ENCODE measurements at places on chromosomes 7 and 10.

DNA sequence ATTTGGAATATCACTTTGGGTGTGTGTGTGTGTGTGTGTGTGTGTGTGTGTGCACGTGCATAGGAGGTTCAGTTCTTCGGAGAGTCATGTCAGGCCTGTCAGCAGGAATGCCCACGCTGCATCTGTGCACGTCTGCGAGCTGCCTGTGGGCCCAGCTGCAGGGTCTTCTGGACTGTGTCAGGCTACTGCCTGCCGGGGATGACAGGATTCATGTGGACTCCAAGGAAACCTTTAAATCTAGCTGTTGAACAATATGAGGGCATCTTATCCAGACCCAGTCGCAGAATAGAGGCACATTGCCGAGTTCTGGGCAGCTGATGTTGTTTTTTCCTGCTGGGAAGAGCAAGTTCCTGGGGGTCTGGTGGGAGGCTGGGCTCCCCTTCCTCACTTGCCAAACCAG lies 19.0 kb downstream of the AQP1 start:
- DNase-seq = no peak

- DNase-seq = no peak
Measured at GRCh38 chr10:6748029-6748428, 168.0 kb upstream of the PRKCQ start.

GRCh38 chr7:41574377-41574776 lies 128.5 kb downstream of the INHBA start:
- no peak for DNase-seq

- no peak for DNase-seq
Measured at GRCh38 chr7:156515911-156516790, 124.4 kb upstream of the RNF32 start.

DNA sequence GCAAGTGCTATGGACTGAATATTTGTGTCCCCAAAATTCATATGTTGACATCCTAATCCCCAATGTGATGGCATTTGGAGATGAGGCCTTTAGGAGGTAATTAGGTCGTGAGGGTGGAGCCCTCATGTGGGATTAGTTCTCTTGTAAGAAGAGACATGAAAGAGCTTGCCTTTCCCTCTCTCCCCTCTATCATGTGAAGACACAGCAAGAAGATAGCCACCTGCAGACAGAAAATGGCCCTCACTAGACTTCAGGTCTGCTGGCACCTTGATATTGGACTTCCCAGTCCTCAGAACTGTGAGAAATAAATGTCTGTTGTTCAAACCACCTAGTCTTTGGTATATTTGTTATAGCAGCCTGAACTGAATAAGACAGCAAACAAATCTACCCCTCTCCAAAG lies 75.1 kb upstream of the TBX20 start:
- DNase-seq = no peak

DNA sequence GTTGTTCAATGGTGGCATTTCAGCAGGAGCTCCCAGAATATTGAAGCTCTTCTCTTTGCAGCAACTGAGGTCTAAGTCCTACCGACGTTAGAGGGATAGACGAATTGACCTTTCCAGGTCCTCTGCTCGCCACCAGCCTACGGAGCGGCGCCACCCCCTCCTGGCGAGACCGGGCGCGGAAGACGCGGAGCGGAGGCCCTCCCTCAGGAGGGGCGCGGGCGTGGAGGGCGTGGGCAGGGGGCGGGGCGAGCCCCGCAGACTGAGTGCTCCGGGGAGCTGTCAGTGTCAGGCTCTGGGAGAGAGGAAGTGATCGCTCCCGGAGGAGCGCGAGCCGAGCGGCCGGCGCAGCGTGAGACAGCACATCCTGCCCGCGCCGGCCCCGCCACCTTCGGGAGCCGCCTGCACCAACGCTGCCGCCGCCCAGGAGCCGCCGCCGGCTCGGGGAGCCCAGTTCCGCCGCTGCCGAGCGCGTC lies at the start of gene DYNC1I1:
TSS of gene DYNC1I1 (plus strand) at position 257 of the 473 bp plus-strand sequence. CDS start 32,176 bp downstream, outside the sequence.
- no peak for DNase-seq

- DNase-seq = no peak
Measured at GRCh38 chr10:47317251-47317650, 5.0 kb upstream of the GDF2 start.

- no peak for DNase-seq
Measured at GRCh38 chr10:10438335-10439100, 579.2 kb upstream of the CELF2 start.

GRCh38 chr7:1885465-1886226 lies 215.6 kb downstream of the ELFN1 start:
- DNase-seq = no peak

DNA sequence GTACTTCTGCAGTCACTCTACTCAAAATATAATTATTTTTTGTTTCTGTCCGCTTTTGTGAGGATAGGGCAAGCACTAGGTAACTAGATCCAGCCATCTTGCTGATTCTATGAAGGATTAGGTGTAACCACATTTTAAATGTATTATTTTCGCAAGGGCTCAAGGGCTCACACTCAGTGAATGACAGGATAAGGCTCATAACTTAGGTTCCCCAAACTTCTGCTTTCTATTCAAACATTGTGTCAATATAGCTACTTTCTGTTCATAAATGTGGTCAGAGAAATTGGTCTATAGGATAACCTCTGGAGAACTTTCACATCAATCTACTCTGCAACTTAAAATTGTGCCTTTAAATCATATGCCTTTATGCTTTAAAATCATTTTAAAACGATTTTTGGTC lies 1141.2 kb downstream of the SORCS1 start:
- DNase-seq = no peak

- DNase-seq = no peak
Measured at GRCh38 chr10:132667342-132668047, 118.5 kb downstream of the NKX6-2 start.

DNA sequence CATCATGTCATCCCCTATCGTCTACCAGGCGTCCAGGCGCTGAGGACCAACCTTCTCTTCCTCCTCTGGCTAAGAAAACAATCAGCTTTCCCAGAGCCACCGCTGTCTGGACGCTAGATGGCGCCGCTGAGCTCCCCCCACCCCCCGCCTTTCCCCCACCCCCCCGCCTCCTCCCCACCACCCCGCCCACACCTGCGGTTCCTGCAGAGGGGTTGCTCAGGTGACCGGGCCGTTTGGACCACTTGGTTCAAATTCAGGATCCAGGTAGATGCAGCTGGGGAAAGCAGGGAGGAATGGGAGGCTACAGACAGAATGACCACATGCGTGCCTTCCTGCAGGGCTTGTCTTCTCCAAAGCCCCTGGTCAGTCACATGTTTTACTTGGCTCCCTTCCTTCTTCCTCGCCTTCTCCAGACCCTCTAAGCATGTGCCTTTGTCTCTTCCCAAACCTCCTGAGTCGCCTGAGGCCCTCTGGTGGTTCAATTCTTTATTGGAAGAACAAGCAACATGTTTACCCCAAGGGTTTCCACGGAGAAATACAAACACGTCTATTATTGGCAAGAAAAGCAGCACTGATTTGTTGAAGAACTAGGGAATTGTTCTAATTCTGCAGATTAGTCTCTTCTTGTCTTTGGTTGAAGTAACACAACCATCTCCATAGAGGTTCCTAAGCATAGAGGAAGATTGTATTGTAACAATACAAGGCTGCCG lies 24.7 kb downstream of the AOC1 start:
- peak; percentile 27 for DNase-seq

GRCh38 chr10:70052462-70053217 lies at the start of gene MACROH2A2:
TSS of gene MACROH2A2 (plus strand) at chr10:70052846. CDS start at chr10:70075659, 22,813 bp downstream.
- DNase-seq = no peak

DNA sequence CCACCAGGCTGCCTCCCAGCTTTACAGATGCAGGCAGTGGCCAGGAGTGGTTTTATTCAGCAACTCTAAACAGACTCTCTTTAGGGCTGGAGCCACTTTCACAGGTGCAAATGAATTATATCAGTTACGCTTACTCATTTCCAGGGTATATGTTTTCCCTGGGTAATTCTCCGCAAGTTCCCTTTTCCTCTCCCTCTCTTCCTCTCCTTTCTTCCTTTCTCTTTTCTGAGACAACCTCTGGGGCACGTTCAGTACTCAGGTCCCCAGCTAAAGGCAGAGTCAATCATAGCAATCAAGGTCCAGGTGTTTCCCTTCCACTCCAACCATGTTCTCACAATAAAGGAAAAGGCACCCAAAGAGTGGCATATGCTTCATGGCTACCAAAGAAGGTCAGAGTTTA lies 41.3 kb downstream of the PDLIM1 start:
- DNase-seq = no peak

- DNase-seq = no peak
Measured at GRCh38 chr7:123070702-123071286, 75.3 kb upstream of the TAS2R16 start.

- no peak for DNase-seq
Measured at GRCh38 chr10:119205894-119206602, 1.3 kb upstream of the GRK5 start.

- peak; percentile 62 for DNase-seq
Measured at GRCh38 chr10:119652361-119652730, 1.2 kb downstream of the BAG3 start.

DNA sequence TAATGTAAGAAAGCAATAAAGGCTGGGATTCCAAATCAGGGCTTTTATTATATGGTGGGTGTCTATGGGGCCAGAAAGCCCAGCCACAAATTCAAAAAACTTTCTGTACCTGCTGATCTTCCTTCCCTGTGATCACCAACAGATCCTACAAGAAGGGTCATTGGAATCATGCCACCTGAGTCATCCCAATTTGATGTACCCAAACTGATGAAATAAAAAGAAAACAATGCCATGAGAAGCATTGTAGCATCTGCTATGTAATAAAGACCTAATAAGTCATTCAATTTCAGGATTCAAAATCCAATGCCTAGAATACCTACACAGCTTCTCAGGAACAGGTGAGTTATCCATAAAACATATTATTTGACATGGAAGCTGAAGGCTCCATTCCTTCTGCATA lies 228.8 kb downstream of the DKK1 start:
- no peak for DNase-seq

DNA sequence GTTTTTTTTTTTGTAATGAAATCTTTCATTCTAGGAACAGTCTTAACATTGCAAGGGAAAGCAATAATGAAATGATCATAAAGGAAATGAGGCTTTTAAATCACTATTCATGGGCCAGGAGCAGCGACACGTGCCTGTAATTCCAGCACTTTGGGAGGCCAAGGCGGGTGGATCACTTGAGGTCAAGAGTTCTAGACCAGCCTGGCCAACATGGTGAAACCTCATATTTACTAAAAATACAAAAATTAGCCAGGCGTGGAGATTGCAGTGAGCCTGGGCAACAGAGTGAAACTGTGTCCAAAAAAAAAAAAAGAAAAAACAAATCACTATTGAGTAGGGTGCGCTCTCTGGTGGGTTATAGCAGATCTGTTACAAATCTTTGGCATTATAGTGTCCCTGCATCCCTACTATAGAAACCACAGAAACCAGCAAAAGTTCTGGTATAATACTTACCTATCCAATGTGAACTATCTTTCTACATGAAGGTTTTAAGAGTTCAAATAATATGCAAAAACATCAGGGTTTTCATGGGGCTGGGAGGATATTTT lies 72.1 kb downstream of the GLI3 start:
- no peak for DNase-seq

GRCh38 chr7:70944516-70944915 lies 187.4 kb upstream of the GALNT17 start:
- no peak for DNase-seq

- no peak for DNase-seq
Measured at GRCh38 chr7:125033506-125033905, 103.9 kb upstream of the POT1 start.

- no peak for DNase-seq
Measured at GRCh38 chr7:105639667-105640493, 58.6 kb upstream of the EFCAB10 start.

GRCh38 chr7:51290702-51291540 lies 25.7 kb downstream of the COBL start:
- no peak for DNase-seq

DNA sequence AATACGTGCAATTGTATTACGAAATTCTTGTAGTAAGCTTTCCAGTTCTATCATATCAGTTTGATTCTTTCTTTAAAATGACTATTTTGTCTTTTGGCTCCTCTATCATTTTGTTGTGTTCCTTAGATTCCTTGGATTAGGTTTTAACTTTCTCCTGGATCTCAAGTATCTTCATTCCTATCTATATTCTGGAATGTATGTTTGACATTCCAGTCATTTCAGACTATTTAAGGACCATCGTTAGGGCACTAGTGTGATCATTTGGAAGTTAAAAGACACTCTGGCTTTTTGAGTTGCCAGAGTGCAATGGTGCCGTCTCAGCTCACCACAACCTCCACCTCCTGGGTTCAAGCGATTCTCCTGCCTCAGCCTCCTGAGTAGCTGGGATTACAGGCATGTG lies 45.7 kb upstream of the SFTPD start:
- DNase-seq = no peak

- peak; percentile 46 for DNase-seq
Measured at GRCh38 chr10:97744405-97745035, 7.6 kb downstream of the ZFYVE27 start.

- DNase-seq = no peak
Measured at GRCh38 chr10:15121707-15122106, 24.6 kb downstream of the RPP38 start.

DNA sequence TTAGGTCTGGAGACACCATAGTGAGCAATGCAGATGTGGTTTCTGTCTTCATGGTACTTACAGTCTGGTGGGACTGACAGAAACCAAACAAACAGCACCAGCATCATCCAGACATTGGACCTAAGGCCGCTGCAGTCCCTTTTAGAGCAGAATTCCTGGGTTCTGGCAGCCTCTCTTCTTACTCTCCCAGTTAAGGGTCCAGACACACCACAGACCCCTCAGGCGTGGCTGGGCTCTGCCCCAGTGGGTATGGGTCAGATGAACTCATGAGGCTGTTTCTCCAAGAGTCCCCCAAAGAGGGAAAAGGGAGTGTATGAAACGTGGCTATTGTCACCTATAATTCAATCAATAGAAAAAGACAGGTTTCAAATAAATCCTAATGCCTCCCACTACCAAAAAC lies 31.3 kb downstream of the PRLHR start:
- DNase-seq = no peak

DNA sequence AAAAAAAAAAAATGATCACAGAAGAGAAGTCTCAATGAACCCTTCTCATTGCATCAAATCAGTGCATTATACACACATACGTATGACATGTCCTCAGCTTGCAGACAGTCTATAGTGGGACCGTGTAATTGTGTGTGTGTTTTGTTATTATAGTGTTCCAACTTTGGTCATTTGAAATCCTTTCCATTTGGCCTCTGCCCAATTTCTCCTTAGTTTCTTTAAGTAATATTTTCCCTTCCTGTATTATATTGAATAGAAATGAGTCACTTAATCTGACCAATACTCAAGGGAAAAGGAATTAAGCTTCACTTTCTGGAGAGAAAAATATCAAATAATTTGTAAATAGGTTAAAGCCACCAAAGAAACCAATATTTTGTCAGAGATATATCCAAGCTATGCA lies 415.5 kb upstream of the SORCS1 start:
- no peak for DNase-seq

Data from hematopoietic multipotent progenitor cell treated with erythropoietin and hydrocortisone succinate and interleukin-3 and kit ligand, for 17 days (in vitro differentiated cells).